Kasumi-1 (cell line): ENCODE measurements at places on chromosomes 5 and 9.

- DNase-seq: no peak
These were observed 86.0 kb upstream of the ZNF618 start for GRCh38 chr9:113790093-113790492.

DNA sequence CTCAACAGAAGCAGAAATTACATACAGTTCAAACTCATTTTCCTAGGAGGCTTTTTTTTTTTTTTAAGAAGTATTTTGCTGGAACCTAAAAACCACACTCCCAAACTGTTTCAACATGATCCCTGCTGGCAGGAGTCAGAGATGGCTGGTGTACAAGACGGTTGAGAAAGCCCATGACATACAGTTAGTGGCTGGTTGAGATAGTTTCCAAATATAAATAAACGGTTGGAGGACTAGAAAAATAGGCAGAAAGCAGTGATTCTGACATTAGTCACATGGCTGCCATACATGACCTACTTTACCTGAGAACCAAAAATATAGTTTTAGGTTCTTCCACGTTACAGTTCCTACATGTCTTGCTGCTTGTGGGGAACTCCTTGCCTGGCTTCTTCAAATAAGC lies 31.7 kb upstream of the BASP1 start:
- DNase-seq: peak; percentile 88

DNA sequence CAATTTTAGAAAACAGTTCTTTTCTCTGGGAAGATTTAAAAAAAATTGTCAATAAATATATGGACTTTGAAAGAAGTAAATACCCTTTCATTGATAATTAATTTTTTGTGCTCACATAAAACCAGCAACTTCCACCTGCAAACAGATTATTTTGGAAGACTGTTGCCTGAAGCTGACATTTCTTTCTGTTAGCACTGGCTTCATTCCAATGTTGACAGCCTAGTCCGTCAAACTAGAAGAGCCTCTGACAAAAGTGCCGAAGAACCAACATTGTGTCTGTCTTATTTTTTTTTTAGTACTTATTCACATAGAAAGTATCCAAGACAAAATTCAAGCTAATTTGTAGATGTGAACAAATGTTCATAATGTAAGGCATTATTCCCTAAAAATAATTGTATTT lies 108.6 kb upstream of the TMEM161B start:
- no peak for DNase-seq

DNA sequence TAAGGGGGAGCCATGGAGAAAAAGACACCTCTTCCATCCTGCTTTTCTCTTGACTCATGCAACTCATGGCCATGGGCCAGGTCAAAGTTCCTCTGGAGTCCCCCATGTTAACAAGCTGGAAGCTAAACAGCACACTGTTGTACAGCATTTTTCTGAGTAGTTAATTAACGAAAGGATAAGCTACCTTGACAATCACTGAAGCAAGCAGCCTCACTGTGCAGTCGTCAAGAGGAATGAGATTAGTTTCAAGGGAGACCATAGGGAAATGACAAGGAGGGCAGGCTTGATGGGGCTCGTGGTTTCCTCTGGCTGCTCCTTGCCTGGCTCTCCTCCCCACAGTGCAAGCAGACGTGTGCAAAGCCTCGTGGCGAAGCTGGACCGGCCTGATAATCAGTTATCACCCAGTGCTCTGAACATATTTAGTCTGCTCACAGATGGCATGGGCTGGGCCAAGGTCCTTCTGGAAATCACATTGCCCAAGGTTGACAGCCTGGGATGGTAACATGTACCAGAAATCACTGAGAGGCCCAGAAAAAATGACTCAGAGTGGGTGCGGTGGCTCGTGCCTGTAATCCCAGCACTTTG lies 209.5 kb downstream of the SLIT3 start:
- no peak for DNase-seq

- DNase-seq: no peak
These were observed 176.5 kb upstream of the MAP3K1 start for GRCh38 chr5:56638768-56639238.
